ENCODE measurements at places on chromosomes 4 and X.

GRCh38 chr4:83074086-83074704 lies 39.2 kb downstream of the COPS4 start:
- DNase-seq, result peak; percentile 72

GRCh38 chr4:7781366-7781765 lies 158.3 kb downstream of the AFAP1 start:
- no peak for DNase-seq

GRCh38 chr4:13302876-13303275 lies 181.3 kb downstream of the RAB28 start:
- no peak for DNase-seq

DNA sequence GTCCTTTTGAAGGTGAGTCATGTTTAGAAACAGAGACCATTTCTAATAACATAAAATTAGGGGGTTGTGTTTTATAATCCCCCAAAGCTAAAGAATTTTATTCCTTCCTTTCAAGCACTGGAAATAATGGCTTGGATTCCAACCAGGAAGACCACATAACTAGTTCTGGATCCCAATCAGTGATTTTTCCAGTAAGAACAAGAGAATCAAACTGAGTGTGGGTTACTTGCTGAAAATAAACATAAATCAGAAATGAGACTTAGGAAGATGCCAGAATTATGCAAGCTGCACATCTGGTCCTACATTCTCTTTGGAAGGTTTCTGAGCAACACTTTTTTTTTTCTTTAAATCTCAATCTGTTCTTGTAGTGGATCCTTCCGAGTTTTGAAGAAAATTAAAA lies 76.3 kb downstream of the SOWAHB start:
- no peak for DNase-seq

DNA sequence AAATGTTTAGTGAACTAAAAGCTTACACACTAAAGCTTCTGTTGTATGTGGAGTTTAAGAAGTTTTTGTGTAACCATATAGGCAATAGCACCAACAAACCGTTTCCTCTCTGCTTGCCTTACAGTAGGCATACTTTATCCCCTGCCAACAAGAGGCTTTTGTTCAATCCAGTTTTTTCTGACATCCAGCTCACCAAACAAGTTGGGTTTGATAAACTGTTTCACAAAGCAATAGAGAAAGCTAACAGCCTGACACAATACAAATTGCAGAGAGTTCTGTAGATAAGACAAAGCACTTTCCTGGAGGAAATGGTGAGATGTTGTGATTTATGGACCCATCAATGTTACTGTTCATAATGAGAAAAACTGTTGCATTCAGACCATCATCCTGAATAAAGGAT lies 53.8 kb downstream of the PACRGL start:
- DNase-seq, result no peak

- no peak for DNase-seq
Measured at GRCh38 chrX:24963823-24964222, 51.9 kb downstream of the ARX start.

DNA sequence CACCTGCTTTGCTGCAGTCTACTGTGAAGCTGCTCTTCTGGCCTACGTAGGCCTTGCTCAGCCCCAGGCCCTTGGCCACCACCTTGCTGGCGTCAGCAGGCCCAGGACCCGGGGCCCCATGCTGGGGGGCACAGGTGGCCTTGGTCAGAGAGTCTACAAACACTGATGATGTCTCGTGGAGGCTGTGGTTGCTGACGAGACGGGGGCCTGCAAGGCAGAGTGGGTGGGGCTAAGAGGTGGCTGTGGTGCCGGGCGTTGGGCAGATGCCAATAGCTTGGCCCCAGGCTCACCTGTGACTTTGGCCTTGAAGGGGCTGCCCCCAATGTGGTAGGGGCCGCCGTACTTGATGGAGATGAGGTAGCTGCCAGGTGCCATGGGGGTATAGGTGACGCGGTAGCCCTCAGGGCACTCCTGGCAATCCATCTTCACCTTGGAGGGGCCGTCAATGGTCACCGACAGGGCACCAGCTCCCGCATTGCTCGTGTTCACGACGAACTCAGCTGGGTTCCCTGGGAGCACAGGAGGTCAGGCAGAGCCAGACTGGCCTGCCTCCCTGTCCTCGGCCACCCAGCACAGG lies 25.0 kb downstream of the FLNA start:
- no peak for DNase-seq

DNA sequence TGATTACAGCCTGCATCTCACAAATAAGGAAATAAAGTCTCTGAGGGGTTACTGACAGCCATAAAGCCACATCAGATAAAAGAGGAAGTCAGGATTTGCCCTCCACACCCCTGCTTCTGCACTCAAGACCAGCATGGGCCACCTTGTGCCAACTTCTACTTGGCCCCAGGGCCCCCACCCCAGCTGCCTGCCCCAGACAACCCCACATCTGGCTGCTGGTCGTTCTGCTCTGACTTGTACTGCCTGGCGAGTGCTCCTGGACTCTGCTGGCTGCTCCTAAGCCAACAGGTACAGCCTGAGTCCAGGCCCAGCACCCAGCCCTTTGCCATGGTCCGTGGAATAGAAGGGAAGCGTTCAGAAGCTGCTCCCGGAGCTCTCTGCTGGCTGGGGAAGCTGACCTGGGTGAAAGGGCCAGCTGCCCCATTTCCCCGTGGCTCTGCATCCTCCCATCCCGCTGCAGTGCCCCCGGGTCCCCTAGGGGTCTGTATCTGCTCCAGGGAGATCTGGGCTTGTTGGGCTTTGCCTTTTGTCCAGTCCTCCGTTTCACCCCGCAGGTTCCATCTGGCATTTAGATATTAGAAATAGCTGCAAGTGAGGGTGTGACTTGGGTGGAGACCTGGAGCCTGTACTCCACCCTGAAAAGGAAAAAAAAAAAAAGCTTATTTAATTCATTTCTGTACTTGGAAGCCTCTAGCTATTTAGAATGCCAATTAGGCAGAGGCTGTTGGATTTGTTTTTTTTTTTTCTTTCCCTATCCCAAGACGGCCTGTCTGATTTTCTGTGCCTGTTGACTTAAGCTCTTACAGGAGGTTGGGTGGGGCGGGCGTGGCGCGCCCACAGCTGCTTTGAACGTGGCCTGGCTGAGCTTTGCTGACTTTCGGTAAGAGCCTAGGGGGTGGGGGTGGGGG lies 194.7 kb downstream of the PTTG2 start:
- DNase-seq, result peak; percentile 44

GRCh38 chrX:103656617-103657016 lies 27.8 kb downstream of the TCEAL1 start:
- DNase-seq, result no peak

DNA sequence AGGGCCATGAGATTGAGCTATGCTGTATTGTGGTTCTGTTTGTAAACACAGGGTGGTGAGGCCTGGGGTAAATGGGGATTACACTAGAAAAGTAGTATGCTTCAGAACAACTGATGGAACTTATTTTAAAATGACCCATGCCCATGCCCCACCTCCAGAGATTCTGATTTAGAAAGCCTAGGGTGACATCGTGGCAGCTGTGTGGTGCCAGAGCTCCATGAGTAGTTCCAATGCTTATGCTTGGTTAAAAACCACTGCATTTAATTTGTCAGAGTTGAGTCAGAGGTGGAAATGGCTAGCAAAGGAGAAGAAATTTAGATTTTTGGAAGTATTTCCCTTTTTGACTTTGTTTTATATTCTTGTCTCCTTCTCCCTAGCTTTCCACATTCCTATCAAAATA lies 63.4 kb upstream of the PDE5A start:
- DNase-seq, result no peak

- DNase-seq, result no peak
Measured at GRCh38 chrX:134969726-134970125, 21.1 kb upstream of the SMIM10 start.

- no peak for DNase-seq
Measured at GRCh38 chr4:52943677-52944076, 81.6 kb downstream of the RASL11B start.

DNA sequence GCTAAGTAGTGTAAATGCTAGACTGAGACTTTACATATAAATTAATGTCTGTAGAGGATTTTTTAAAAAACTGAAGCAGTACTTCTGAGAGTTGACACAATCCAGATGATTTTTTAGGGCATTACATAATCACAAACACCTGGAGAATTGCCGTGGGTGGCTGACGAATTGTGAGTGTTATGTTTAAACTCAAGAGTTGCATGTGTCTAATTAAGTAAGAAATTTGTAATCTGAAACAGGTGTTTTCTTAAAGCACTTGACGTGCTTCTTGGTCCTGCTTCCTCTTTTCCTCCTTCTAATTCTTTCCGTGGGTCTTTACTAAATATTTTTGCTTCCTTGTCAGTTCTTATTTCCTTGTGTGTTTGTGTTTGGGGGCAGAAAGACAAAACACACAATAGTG lies 27.8 kb downstream of the PIR start:
- DNase-seq, result peak; percentile 42

GRCh38 chr4:76997532-76997931 lies 48.0 kb downstream of the SEPTIN11 start:
- no peak for DNase-seq
